ENCODE measurements at places on chromosomes 16 and 17.

- DNase-seq = no peak
Measured at GRCh38 chr17:72661945-72662826, 430.3 kb downstream of the SLC39A11 start.

DNA sequence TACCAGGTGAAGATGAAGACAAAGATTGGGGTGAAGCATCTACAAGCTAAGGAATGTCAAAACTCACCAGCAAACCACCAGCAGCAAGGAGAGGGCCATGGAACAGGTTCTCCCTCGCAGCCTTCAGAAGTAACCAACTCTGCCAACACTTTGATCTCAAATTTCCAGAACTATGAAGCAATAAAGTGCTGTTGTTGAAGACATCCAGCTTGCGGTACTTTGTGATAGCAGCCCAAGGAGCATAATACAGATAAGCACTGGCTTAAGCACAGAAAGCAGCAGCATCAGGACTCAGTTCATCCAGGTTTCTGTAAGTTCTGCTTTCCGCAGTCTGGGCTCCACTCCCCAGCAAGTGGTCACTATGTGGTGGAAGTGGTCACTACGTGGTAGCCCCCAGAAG lies 16.0 kb upstream of the CDRT4 start:
- DNase-seq = no peak

GRCh38 chr17:13054666-13055065 lies 36.8 kb upstream of the ELAC2 start:
- DNase-seq = no peak

DNA sequence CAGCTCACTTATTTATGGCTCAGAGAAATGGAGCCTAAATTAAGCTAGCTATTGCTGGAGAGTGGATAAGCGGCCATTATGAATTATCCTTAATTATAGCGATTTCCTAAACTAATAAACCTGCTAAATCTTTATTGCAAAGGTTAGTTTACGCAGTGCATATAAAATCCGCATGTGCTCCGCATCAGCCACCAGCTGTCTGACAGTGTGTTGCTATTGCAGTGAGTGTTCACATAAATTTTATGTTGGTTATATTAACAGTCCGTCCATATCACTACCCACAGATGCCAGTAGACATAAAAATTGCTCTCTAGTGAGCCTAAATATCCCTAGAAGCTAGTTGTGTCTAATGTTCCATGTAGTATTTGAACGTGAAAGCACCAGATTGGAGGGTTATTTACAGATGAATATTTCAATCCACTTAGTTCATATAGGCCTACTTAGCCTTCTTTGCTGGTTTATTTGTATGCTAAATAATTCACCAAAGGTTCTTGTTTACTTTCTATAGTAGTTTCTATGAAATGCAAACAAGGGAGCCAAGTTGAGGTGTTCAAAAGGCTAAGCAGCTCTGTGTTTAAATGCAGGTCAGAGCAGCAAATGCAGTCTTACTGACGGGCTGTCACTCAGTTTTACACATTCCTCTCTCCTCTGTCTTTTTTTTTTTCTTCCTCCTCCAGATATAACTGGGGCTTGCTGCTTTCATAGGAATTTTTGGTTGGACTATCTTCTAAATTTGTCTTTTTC lies 219.1 kb downstream of the IRX3 start:
- DNase-seq = no peak

GRCh38 chr17:14725729-14726128 lies 424.8 kb downstream of the HS3ST3B1 start:
- no peak for DNase-seq

DNA sequence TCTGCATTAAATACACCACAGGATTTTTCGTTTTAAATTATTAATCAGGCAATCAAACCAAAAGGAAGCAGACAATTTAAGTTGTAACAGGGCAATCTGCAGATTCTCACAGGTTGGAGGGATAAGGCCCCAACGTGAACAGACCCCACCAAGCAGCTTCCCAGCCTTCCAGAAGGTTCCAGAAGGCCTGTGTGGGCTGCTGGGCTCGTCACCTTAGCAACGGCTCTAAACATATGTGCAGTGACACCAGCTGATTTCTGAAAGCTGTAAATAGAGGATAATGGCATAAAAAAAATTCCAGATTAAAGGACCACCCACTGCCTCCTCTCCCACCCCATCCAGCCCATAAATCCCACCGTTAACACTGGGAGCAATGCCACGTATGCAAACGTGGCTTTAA lies 123.8 kb downstream of the ZNF778 start:
- no peak for DNase-seq

GRCh38 chr17:78210111-78210510 lies 3.9 kb upstream of the BIRC5 start:
- DNase-seq = no peak

DNA sequence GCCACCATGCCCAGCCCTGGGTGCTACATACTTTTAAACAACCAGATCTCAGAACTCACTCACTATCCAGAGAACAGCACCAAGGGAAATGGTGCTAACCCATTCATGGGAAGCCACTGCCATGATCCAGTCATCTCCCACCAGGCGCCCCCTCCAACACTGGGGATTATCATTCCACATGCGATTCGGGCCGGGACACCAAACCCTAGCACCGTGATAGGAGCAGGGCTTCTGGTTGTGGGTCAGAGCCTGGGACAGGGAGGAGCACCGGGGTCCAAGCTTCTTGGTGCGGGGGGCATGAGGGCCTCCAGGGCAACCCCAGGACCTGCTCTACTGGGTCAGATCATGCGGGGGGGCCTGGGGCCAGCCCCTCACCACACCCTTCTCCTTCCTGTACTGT lies 4.5 kb downstream of the TMEM235 start:
- DNase-seq = no peak

DNA sequence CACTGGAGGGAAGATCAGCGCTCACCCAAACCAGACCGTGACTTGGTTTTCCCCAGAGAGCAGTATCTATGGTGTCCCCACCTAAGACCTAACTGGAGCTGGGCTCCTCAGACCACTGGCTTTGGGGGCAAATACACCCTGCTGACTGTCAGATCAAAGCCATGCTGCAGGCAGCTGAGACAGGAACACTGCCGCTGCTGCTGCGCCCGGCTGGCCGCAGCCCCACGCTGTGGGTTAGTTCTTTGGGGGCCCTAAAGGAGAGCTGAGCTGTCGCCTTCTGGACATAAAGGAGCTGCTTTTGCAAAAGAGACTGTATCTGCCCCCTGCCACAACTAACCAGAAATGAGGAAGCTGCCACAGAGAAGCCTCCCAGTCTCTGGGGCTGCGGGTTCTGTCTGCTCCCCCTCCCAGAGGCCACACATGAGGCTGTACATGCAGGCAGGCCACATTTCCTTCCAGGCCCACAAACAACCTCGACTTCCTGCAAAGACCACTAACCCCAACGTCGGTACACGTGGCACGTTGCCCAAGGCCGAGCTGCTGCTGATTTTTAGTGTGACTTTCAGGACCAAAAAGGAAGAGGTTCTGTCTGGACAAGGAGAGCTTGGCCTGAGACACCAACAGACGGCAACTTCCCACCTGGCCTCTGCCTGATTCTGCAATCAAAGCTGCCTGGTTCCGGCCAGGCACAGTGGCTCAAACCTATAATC lies 18.2 kb upstream of the ABR start:
- no peak for DNase-seq

GRCh38 chr17:57085448-57086068 lies 512 bp downstream of the AKAP1 start:
- no peak for DNase-seq

DNA sequence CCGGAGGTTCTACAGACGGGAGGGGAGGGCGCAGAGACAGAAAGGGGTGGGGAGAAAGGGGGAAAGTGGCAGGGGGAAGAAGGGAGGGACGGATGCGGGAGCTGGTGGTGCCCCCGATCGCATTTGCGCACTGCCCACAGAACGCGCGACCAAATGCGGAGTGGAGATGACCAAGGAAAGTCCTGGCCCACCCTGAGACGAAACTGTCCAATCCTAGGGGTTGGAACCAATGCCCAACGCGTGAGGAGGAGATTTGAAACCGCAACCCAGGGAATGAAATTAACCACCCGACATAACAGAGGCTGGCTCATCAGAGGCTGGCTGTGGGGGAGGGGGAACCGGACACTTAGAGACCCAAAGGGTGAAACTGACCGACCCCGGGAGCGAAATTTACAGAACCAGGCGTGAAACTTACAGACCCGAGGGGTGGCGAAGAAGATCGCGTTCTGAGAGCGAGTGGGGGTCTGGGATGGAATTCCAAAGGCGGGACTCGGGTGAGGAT lies 1.4 kb downstream of the HES7 start:
- no peak for DNase-seq

DNA sequence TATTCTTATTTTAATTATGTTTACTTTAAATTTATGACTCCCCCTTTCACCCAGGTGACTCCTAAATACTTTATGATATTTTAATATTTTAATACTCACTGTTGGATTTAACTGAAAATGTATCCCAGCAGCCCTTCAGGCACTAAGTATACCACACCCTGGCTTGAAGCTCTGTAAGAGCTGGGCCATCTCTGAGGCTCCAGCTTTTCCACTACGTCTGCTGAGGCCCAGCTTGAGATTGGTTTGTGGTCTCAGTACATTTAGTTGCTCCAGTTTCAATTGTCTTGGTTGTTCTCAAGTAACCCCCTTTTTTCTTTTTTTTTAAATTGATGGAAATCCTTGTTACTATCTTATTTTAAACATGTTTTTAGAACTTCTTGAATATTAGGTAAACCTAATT lies 27.0 kb upstream of the CAPNS2 start:
- no peak for DNase-seq

DNA sequence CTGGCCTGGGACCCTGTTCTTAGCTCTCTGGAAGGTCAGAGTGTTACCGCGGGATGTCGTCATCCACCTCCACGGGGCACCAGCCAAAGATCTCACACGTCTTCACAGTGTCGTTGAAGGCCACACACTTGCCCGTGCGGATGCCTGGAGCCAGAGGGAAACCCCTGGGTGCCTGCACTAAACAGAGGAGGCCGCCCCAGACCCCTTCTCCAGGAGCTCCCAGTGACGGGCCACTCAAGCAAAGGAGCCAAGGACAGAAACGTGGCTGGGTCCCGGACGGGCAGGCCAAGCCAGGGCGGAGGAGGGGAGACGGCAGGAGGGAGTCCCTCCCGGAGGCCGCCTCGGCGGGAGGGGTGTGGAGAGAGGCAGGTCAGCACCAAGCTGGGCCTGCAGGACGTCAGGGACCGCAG lies 11.0 kb upstream of the CAMKK1 start:
- DNase-seq = no peak

- no peak for DNase-seq
Measured at GRCh38 chr16:49510654-49511305, 137.2 kb downstream of the C16orf78 start.

DNA sequence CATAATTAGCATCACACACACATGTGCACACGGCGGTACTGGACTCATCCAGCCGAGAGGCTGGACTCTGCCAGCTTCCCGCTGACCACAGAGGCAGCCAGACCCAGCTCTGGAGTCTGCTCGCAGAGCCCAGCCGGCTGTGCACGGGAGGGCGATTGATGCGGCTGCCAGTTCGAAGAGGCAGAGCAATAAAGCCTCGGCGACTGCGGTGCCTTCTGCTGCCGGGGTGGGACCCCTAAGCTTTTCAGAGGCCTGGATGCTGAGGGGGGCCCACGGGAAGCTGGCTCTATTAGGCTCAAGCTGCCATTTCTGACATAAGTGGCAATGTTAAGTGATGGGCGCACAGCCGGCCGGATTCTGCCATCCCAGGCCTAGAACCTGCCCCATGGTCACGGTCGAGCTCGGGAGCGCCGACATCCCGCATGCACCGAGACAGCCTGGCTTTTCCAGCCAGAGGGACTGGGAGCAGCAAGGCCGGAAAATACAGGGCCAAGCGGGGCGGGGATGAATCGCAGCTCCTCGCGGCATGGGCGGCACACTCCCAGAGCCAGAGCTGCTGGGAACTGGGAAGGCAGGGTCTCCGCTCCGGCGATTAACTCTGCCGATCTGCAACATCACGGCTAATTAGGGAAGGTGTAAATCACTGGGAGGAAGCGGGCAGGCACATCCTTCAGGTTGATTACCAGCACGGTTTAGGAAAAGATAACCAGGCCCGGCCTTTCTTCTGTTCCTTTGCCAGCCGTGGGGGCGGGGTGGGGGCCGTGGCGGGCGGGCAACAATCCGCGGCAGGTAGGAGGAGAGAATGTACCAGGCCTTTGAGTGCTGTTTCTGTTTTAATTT lies 57.7 kb downstream of the TBC1D16 start:
- no peak for DNase-seq

GRCh38 chr16:67979955-67980678 lies at the start of gene DPEP3:
TSS of gene DPEP3 (minus strand) at chr16:67980499. CDS start at chr16:67980380, 119 bp downstream.
- no peak for DNase-seq

DNA sequence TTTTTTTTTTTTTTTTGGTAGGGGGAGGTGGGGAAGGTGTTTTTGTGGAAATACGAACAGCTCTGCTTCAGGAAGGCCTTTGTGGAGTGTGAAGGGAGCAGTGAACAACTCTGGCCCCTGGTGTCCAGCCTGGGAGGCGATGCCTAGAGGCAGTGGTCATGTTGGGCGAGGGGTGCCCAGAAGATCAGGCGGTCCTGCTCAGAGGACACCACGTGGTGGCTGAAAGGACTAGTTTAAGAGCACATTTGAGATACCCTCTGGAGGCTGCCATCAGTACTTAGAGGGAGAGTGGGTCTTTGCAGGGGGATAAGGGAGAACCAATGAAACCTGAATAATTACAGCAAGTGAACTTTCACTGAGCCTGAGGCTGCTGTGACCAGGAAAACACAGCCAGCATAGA lies 40.1 kb upstream of the RHOT1 start:
- no peak for DNase-seq

DNA sequence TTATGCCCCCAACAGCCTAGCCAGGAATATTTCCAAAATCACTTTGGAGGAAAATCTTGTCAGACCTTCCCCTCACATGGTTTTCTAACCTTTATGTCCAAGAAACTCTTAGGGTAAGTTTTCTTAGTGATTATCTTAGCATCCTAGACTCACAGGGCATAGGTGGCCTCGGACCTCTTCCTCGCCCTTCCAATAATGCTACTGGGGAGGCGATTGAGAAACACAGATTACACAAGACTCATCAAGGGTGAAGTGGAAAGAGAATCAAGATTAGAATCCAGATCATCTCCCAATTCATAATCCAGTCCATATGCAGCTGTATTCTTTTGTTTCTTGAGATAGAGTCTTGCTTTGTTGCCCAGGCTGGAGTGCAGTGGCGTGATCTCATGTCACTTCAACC lies 358.4 kb upstream of the CDH5 start:
- DNase-seq = no peak

DNA sequence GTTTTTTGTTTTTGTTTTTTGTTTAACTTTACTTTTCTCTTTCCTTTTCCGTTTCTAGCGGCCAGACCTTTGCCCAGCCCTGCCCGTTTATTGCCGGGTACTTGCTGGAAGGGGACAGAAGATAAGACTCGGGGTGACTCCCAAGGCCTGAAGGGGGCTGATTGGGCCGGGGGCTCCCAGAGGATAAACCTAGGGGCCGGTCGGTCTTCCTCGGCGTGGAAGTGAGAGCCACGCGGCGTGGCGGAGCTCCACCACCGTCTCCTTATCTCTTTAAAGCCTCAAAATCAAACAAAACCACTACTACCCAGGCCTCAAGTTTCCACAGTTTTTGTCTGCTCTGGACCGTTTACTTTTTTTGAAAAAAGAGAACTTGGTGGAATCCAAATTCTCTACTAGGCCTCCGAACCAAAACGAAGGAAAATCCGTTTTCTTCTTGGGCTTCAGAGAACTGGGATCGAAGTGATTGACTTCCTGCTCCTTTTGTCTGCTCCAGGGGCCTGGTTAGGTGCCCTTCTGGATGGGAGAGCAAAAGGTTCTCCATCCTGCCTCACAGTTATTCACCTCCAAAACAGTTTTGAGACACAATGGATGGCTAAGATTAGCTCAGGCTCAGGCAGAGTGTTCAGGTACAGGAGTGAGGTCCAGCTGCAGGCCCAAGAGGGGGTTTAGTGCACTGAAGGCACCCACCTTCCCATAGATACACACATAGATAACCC lies 8.5 kb upstream of the HOXB9 start:
- no peak for DNase-seq

GRCh38 chr17:50279181-50279526 lies 4.9 kb downstream of the TMEM92 start:
- no peak for DNase-seq
